ENCODE measurements at places on chromosomes 7 and 10.

DNA sequence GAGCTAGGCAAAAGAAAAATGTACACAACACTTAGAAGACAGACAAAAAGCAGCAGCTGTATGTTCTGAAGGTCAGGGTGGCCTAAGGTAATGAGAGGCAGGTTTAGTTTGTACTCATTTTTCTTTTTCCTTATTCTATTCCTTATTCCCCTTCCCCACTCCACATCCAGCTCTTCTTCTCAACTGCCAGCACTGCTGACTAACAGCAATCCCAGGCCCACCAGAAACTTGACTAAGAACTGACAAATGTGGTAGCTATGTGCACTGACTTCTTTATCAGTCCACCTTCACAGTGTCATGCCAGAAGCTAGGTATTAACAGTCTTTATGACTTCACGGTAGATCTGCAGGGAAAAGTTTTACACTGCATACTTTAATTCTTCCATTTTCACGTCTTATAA lies 6.1 kb downstream of the COPG2 start:
- no peak for DNase-seq

DNA sequence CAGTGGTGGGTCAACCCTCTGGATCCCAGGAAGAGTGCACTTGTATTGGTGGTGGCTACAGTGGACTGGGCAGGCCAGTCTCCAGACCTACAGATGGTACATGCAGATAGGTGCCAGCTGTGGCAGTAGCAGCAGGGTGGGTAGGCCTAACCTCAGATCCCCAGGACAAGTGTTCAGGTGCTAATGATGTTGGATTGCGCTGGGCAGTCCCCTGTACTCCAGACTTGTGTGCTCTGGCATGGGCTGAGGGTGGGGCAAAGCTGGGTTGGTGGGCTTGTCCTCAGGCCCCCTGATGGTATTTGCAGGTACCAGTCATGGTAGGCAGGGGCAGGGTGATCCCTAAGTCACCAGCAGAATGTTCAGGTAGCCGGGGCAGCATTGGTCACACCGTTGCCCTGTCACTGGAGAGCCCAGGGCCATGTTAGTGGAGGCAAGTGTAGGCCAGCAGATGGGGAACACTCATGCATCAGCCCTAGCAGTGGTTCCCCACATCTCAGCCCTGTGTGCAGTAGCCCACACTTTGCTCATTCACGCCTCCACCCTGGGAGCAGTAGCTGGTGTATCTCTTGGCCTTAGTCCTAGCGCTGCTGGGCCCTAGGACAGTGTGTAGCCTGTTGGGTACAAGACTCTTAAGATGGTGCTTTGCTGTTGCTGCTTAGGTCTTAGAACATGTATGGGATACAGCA lies 171.3 kb downstream of the MLLT10 start:
- DNase-seq = no peak

DNA sequence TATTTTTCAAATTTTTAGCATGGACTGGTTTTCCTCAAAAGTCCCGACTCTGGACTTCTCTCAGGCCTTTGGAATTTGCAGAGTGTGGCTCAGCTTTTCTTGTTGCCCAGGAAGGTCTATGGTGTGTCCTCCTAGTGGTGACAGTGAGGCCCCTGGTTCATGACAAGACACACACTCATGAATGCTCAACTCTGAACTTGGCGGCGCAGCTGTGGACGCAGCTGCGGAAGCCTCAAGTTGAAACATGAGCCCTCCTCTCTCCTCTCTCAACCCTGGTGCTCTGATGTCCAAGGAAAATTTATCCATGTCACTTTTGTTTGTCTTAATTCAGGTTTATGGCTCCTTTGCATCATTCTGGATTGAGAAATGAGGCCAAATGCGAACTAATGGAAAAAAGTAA lies 183.9 kb downstream of the HECW1 start:
- DNase-seq = no peak

DNA sequence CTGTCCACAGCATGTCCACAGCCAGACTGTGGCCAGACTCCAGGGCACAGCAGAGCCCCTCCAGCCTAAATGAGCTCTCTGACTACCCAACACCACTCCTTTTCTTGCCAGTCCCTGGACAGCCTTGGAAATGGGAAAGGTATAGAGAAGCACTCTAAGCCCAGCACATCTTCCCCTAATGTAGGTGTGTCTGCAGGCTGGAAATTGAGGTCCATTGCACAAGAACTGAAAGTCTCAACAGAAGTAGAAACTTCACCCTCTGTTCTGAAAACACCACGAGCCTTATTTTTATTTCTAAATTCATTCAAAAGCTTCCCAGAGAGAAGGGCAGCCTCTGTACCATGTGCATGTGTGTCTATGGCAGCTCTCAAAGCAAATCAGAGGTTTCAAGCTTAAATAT lies 3.7 kb upstream of the KCNMA1 start:
- no peak for DNase-seq

GRCh38 chr7:87961754-87962153 lies 27.7 kb downstream of the ADAM22 start:
- DNase-seq = no peak

GRCh38 chr7:12967322-12967721 lies 279.9 kb downstream of the ARL4A start:
- no peak for DNase-seq

DNA sequence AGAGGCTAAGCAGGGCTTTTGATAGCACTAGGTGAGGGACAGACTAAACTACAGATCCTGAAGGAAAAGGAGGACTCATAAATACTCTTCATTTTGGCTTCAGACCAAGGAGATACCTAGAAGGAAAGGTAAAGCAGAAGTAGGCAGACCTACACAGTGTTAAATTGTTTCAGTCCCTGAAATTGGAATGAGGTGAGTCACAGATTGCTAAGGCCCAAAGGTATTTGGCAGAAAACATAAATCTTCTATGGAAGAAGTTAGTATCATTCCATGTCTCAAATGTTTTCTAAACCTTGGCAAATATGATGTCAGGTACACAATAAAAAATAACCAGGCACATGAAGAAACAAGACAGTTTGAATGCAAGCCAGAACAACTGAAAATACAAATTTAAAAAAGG lies 30.0 kb downstream of the MTERF1 start:
- no peak for DNase-seq

DNA sequence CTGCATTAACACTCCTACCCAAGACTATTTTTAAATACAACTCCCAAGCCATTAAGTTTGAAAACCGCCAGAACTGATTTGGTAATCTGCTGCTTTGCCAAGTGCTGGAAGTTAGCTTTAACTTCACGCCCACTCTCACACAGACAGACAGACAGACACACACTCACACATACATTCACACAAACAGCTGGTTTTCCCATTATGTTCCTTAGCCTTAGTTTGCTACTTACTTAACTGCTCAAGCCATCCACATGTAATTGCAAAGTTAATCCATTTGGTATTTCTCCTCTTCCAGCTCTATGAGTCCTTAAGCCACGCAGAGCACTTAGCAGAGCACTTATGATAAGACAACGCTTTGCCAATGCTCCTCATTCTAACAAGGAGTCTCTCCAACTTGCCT lies 8.3 kb downstream of the COBL start:
- DNase-seq = peak; percentile 39

- no peak for DNase-seq
Observed at GRCh38 chr7:31663072-31663471, 23.9 kb upstream of the PPP1R17 start.

- no peak for DNase-seq
Observed at GRCh38 chr10:95125582-95125981, 56.3 kb upstream of the CYP2C8 start.

GRCh38 chr7:359766-360361 lies 69.9 kb downstream of the FOXL3 start:
- no peak for DNase-seq

DNA sequence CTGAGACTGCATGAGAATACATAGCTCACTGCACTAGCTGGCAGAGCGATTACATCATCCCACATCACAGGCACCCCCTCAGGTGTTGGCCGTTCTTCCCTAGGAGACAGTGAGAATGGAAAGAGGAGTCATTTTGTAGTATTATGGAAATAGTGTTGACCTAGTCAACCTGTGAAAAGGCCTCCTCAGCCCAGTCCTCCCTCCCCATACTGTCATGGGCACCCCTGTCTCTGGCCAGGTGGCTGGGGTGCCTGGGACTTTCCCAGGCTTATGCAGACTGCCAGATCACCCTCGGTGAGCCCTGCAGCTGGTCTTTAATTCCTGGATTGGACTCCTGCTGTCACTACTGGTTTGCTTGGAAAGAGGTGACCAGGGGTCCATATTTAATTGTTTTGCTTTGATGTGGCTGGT lies 4.0 kb downstream of the INPP5A start:
- no peak for DNase-seq

- no peak for DNase-seq
Observed at GRCh38 chr7:135200821-135201331, 10.4 kb downstream of the WDR91 start.

GRCh38 chr10:113503930-113504329 lies 48.9 kb upstream of the HABP2 start:
- no peak for DNase-seq

DNA sequence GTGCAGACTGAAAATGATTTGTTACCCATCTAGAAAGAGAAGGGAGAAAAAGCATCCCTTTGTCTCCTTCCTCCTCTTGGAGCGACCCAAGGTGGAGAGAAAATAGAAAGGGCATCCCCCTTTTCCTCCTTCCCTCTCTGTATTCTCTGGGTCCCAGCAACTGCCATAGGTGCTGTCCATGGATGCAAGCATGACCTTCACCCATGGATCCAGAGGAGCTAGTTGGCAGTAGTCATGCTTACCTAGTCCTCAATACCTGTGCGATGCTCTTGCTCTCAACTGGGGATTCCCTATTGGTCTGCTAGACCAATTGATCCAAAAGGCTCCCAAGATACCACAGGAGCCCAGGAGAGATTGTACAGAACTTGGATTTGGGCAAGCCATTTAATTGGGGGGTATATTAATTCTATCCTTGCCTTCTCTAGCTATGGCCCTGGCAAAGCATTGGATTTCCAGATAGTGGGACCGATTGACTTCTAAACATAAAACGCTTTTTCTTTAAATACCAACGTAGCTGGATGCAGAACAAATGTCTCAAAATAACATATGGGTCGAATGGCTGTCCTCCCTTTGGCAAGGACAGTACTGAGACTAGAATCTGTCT lies 547.8 kb upstream of the IGFBP3 start:
- peak; percentile 26 for DNase-seq

- no peak for DNase-seq
Observed at GRCh38 chr7:158446281-158446680, 141.3 kb downstream of the PTPRN2 start.

DNA sequence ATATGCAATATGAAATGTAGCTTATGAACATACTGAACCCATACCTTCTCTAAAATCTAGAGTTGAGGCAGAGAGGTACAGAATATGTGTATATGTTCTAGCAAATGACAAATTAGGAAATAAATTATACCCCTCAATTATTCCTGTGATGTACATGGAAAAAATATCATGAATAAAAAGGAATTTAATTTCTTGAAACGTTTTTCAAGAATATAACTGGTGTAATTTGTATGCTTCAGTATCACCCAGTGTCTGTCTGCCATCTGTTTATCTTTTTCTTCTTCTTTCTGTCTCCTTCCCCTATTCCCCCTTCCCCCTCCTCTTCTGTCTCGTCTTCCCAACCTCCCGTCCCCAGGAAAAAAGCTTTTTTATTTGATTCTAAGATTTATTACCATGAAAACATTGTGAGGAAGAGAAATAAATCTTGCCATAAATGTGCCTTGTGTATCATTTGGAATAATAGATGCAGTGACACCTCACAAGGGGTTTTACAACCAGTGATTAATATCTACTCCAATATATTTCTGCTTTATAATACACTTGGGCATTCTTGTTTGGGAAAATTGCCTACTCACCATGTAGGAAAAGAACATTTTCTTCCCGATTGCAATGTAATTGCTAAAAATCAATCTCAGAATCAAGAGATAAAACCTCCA lies 12.2 kb downstream of the LANCL2 start:
- no peak for DNase-seq

DNA sequence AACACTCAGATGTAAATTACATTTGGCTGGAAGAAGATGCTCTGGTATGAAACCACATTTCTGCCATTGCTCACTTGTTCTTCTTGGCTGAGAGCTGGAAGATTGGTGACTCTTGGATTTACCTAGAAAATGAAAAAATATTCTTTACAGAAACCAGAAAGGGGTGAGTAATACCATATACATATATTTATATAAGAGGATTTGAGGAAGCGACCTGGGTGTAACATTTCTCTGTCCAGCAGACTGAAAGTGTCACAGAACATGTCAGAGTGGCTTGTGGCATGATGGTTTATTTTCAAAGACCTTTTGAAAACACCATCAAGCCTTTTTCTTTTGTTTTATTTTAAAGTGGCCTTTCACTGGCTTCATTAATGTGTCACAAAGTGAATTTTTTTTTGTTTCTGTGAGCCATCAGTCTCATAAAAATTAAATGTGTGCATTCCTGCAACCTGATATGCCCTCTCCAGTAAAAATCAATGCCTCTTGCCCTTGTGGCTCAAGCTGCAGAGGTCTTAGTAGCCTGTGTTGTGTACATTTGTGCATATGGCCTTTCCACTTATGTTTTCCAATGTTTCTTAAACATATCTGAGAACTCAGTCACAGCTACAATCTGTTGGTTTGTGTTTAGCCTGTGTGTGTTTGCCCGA lies 23.5 kb downstream of the CREB5 start:
- no peak for DNase-seq

- no peak for DNase-seq
Observed at GRCh38 chr7:69762821-69763352, 164.6 kb downstream of the AUTS2 start.

GRCh38 chr7:34036051-34036920 lies 130.9 kb downstream of the BMPER start:
- peak; percentile 24 for DNase-seq

DNA sequence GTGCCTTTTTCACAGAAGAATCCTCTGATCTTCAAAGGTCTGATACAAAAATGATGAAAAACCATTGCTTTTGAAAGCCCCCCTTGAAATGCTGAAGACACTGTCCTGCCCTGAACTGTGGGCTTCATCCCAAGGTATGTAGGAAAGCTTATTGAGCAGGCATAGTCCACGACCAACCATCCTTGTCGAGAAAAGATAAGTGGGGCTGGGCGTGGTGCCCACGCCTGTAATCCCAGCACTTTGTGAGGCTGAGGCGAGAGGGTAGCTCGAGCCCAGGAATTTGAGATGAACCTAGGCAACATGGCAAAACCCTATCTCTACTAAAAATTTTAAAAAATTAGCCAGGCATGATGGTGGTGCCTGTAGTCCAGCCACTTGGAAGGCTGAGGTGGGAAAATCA lies 25.6 kb downstream of the TACR2 start:
- no peak for DNase-seq

DNA sequence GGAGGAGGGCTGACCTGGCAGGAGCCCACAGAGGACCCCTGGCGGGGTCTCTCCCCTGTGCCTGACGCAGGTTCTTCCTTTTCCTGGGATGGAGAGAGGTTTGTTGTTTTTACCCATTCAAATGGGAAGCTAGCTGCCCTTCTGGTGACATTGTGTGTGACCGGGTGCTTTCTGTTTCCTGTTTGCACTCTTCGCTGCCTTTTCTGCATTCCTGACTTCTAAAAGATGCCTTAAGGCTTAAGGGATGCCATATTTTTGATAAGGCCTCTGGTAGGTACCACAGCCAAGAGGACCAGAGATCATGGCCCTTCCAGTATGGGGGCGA lies 20.3 kb downstream of the ZNF783 start:
- no peak for DNase-seq
